ENCODE measurements at places on chromosomes 3 and 15. TPM values are rescaled to one million over a fixed set of nuclear protein-coding genes. Genes with fewer than 3 reads are reported as not detected.

- DNase-seq, result no peak
These were observed 19.7 kb downstream of the GOLGA6A start for GRCh38 chr15:74062671-74063070.

DNA sequence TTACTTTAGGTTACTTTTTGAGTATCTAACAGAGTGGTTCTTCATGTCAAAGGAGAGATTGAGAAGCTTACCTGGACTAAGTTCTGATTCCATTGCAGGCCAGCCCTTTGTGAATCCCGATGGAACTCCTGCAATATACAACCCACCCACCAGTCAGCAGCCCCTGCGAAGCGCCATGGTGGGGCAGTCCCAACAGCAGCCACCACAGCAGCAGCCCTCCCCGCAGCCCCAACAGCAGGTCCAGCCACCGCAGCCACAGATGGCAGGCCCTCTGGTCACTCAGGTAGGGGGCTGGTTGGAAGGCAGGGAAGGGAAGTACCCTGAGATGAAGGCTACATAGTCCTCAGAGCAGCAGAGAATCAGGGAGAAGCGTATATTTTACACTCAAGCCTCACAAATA lies 97.8 kb downstream of the ARPP21 start:
- no peak for DNase-seq

DNA sequence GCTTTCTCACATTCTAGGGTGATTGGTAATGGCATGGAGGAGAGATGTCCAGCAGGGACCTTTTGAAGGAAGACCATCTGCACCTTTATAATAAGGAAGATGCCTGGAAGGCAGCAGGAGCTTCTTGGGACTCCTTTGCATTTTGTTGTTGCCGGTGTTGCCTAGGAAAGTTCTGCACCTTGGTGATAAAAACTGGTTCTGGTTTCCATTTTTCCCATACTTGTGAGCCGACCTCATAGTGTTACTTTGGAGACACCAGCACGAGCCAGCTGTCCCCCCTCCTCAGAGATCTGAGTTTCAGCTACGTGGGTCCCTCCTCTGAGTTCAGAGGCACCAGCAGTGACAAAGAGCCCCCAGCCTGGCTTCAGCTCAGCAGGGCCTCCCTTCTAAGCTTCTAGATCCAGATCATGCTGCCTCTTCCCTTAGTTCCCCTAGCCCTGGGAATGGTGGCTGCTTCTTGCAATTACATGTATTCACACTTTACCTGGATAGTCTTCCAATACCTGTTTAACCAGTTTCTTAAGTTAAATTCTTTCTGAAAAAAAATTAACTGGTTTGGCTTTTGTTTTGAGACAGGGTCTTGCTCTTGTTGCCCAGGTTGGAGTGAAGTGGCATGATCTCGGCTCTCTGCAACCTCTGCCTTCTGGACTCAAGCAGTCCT lies 18.0 kb upstream of the FSTL1 start:
- DNase-seq, result no peak

Gene SNX4
- 35.8 TPM for total RNA-seq

Measured in esophagus muscularis mucosa (tissue), 4 donors.